ENCODE measurements at places on chromosomes 2 and 18. TPM values are rescaled to one million over a fixed set of nuclear protein-coding genes. Genes with fewer than 3 reads are reported as not detected.

AGXT gene
- not detected for total RNA-seq

CNGA3 gene
- not detected for total RNA-seq

ZNF521 gene
- 25.0 TPM for total RNA-seq

PRSS56 gene
- total RNA-seq, result not detected

EPHA4 gene
- 26.7 TPM for total RNA-seq

FAM228A gene
- 0.18 TPM for total RNA-seq

DUSP2 gene
- total RNA-seq, result 0.28 TPM

SGPP2 gene
- total RNA-seq, result not detected

TFPI gene
- total RNA-seq, result 292 TPM

LYPD6B gene
- 2.0 TPM for total RNA-seq

CD226 gene
- total RNA-seq, result 0.85 TPM

RAPGEF4 gene
- 1.9 TPM for total RNA-seq

ALLC gene
- total RNA-seq, result not detected

NOP58 gene
- 41.9 TPM for total RNA-seq

CAPG gene
- total RNA-seq, result 121 TPM

LRRC30 gene
- total RNA-seq, result not detected

GAL3ST2 gene
- 0.18 TPM for total RNA-seq

IKZF2 gene
- 5.1 TPM for total RNA-seq

CDH2 gene
- total RNA-seq, result 33.7 TPM

EVX2 gene
- under 0.01 TPM for total RNA-seq

GLI2 gene
- total RNA-seq, result 11.3 TPM

All from smooth muscle cell of bladder (primary cell).